ENCODE measurements at places on chromosomes 3 and 15. TPM values are rescaled to one million over a fixed set of nuclear protein-coding genes. Genes with fewer than 3 reads are reported as not detected.

Gene CILP
- total RNA-seq = 0.05 TPM

Gene B3GALNT1
- 0.08 TPM for total RNA-seq

Gene ADAMTS9
- total RNA-seq = 0.54 TPM

Gene UCN2
- 9.3 TPM for total RNA-seq

Gene TXNRD3
- 6.0 TPM for total RNA-seq

Gene STRIT1
- not detected for total RNA-seq

Gene SPINT1
- 1.1 TPM for total RNA-seq

Gene AGTR1
- total RNA-seq = 0.50 TPM

Gene SLC35G2
- 28.8 TPM for total RNA-seq

Gene PGBD4
- total RNA-seq = 1.1 TPM

Gene NDN
- total RNA-seq = 0.08 TPM

Gene LIPC
- not detected for total RNA-seq

Gene DUOXA2
- not detected for total RNA-seq

Gene PRTG
- 8.2 TPM for total RNA-seq

Gene TTLL13
- total RNA-seq = 0.48 TPM

Gene CTSH
- 50.9 TPM for total RNA-seq

Gene TMEM212
- total RNA-seq = not detected

Gene ACKR2
- 0.07 TPM for total RNA-seq

Gene TGM4
- total RNA-seq = 0.08 TPM

Gene GDPGP1
- 8.1 TPM for total RNA-seq

Gene MKRN3
- 2.0 TPM for total RNA-seq

Gene IGSF11
- total RNA-seq = 3.9 TPM

Gene CGGBP1
- 41.5 TPM for total RNA-seq

Gene GRK7
- not detected for total RNA-seq

Gene EIF4E3
- 3.0 TPM for total RNA-seq

Gene GOLGA6B
- total RNA-seq = not detected

Gene CHRM5
- total RNA-seq = 0.01 TPM

Gene CFAP91
- total RNA-seq = not detected

Gene BFSP2
- not detected for total RNA-seq

Gene SNX22
- 0.96 TPM for total RNA-seq

Gene ZNF639
- total RNA-seq = 22.5 TPM

Gene FLNB
- 279 TPM for total RNA-seq

Gene DPPA4
- total RNA-seq = not detected

Gene IL12A
- 1.2 TPM for total RNA-seq

Gene PLA2G4E
- not detected for total RNA-seq

Gene GPR15
- not detected for total RNA-seq

Gene CFAP161
- total RNA-seq = not detected

Gene CHRNA5
- 36.4 TPM for total RNA-seq

Gene CAMP
- total RNA-seq = not detected
